ENCODE measurements at places on chromosomes 4 and X.

DNA sequence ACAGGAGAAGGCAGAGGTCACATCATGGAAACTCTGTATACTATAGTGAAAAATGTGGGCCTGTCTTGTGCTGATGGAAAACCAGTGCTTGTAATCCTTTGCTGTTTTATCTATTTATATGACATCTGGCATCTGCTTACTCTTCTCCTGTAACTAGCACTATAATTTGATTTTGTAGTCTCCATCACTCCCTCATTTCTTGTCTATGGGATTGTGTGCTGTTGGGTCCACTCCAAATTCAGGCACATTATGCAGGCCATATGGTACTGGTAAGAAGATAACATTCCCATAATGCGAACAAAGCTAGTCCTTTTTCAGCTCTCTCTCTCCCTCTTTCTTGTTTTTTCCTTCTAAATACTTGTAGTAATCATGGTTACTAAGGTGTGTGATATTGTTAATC lies 581.2 kb upstream of the IGFBP7 start:
- peak; percentile 54 for DNase-seq

DNA sequence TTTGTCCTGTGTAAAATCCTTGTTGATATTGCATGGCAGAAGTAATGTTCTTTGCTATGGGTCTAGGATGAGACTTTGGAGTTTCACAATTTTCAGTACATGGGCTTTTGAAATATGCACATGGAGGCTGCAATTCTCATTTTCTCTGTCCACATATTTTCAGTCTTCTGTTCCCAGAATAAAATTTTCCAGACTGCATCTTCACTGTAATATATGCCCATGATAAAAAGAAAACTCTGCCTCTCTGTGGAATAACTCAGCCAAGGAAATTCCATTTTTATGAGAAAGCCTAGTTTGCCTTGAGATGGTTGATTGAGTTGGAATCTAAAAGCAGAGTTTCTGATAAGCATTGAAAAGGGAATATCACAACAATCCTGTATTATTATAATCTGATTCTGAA lies 601.4 kb upstream of the AADAT start:
- no peak for DNase-seq

GRCh38 chr4:23232987-23233386 lies 540.2 kb downstream of the GBA3 start:
- no peak for DNase-seq

DNA sequence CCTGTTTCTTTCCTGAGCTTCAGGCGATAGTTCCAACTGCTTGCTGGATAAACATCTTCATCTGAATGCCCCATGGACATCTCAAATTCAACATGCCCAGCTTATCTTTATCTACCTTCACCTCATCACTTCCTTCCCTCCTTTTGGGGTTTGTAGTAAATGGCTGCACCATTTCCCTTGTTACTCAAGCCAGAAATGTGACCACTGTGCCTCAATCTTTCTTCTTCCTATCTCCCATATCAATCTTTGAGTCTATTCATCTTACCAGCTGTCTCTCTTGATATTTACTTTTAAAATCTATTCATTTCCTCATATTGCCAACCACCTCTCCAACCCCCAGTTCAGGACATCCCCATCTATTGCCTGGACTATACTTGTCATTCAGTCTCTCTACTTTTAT lies 155.4 kb downstream of the PPA2 start:
- no peak for DNase-seq

GRCh38 chrX:135649561-135649960 lies 63.9 kb upstream of the CT45A1 start:
- DNase-seq = no peak

GRCh38 chr4:84803116-84803515 lies 163.4 kb downstream of the WDFY3 start:
- DNase-seq = no peak

DNA sequence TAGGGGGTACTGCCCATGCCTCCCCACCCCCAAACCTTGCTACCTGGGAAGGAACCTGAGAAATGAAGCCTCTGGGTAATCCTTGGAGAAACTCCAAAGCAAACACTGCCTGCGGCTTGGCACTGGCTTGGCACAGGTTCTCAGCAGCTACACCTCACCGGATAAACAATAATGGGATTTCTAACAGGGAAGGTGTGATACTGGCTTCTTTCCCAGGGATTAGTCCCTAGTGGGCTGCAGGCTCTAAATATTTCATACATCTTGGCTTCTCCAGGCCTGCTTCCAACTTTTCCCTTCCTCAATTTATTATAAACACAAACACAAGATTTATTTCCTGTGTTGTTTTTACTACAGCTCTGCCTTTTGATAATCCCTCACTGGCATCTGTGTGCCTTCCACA lies 12.5 kb downstream of the SEC24D start:
- DNase-seq = peak; percentile 29

DNA sequence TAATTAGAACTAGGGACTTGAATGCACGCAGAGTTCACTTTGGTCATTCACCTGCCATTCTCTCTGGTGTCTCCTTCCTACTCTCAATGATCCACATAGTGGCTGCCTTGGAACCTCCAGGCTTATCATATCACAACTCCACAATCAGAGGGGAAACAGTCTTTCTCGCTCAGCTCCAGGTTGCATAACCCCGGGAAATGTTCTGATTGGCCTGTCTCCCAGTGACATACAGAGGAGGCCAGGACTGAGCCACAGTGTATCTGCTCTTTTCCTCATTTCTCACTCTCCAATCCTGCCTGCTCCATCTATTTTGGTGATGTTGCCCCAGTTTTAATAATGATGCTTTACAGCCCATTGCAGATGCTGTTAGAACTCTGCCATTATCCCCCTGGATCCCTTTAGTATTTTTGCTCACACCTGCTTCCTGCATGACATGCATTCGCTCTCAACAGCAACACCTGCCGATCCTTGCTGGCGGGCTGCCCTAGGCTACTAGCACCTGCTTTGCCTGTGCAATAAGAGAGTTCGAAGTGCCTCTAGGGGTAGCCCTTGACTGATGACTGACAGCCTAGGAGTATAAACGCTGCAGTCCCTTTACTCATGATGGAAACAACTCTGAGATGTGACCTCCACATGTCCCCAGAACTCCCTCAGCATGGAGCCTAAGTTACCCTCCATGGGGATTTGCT lies 211.3 kb upstream of the RPS6KA3 start:
- no peak for DNase-seq

GRCh38 chr4:70571772-70572171 lies 20.3 kb upstream of the AMBN start:
- DNase-seq = no peak

DNA sequence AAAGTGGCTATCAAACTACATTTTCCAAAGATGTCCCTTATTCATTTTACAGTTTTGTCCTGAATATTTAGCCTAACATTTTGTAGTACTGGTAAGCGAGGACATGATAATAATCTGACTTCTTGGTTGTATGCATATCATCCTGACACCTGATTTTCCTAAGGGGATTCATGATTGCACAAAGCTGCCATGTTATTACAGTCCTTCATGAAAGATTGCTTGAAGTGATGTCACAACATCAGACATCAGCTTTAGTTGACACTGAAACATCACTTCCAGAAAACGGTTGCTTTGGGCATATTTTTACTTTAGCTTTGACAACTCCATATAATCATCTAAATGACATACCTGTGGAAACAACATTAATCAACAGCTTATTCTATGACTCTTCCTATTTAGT lies 188.7 kb upstream of the PABPC4L start:
- DNase-seq = no peak

DNA sequence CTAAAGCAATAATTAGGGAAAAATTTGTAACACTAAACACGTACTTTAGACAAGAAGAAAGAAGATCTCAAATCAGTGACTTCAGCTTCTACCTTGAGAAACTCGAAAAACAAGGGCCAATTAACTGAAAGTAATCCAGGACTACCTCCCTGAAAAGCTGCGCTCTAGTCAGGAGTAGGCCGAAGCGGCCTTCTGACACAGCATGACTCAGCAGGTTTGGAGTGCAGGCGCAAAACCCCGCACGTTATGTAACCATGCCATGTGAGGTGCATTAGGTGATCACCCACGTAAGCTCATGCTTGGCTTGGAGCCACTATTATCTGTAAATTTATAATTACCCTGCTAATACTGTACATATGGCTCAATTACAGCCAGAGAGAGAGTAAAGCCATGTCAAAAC lies 52.8 kb upstream of the CCDC149 start:
- no peak for DNase-seq

DNA sequence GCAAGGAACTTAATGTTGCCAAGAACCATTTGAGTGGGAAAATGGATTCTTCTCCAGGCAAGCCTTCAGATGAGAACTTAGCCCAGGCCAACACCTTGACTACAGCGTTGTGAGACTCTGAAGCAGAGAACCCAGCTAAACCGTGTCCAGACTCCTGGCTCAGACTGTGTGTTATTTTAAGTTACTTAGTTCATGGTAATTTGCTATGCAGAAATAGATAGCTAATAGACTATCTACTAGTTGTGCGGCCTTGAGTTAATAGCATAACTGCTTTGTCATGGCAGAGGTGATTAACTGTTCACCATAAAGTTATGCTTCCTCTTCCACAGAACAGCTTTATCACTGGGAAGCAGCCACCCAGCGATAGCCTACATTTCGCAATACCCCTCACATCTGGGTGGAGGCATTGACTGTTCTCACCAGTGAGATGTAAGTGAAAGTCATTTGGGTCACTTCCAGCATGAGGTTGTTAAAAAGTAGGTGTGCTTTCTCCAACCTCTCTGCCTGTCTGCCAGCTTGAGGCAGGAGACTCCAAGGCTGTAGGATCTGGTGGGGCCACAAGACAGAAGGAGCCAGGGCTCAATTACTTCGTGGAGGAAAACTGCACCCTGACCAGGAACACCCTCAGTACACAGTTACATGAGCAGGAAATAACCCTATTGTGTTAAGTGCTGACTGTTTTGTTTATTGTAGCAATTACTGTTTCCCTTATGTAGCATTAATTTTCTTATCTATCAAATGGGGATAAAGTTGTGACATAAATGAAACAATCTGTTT lies 94.2 kb downstream of the GPAT3 start:
- no peak for DNase-seq

DNA sequence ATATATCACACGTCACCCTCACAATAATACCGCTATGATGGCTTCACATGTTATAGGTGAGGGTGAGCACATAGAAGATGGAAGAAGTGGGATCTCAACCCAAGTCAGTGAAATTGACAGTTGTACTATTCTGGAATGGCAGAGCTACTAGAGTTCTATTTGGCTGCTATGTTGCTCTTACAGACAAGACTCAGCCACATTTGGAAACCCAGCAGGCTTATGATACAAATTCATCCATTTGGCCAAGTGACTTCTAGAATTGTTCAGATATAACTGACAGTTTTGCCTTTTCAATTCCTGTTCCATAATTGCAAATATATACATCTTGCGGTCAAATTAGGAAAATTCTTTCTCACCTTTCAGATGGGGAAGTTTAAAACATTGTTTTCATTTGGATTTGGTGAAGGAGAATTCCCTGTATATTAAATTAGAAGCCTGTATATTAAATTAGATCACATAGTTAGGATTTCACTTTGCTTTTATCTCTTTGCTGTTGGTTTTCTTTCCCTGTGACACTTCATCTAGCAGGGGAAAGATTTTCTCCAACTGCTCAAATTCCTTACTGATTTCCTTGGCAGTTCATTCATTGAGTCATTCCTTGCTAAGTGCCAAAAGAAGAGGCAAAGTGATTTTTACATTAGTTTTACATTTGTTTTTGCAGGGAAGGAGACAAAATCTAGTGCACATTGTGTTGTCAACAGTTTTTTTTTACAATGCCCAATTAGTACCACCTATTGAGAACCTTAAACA lies 120.6 kb upstream of the TBC1D9 start:
- no peak for DNase-seq

- DNase-seq = no peak
Measured at GRCh38 chr4:185237175-185237574, 27.8 kb downstream of the SNX25 start.

GRCh38 chr4:8793571-8794160 lies 78.0 kb downstream of the HMX1 start:
- DNase-seq = no peak

Data from NCI-H1694 treated with DMSO at 0.1 percent for 48 hours (cell line).